ENCODE measurements at places on chromosomes 12 and 14. TPM values are rescaled to one million over a fixed set of nuclear protein-coding genes. Genes with fewer than 3 reads are reported as not detected.

- no peak for DNase-seq
Observed at GRCh38 chr12:120242275-120242799, 23.2 kb downstream of the PXN start.

DNA sequence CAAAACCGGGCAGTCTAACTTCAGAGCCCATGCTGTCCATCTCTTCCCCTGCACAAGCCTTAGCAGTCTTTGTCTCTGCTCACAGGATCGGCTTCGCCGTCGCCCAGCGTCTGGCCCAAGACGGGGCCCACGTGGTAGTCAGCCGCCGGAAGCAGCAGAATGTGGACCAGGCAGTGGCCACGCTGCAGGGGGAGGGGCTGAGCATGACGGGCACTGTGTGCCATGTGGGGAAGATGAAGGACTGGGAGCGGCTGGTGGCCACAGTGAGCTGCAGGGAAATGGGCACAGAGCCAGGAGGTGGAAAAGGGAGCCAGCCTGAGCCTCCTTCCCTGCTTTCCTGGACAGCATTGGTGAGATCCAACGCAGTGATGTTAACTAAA lies 14.2 kb upstream of the CARMIL3 start:
- no peak for DNase-seq

GRCh38 chr14:76669770-76670169 lies 91.5 kb upstream of the VASH1 start:
- DNase-seq, result no peak

- DNase-seq, result no peak
Observed at GRCh38 chr14:80549141-80549540, 337.8 kb upstream of the DIO2 start.

GRCh38 chr14:29627137-29627536 lies 300.5 kb downstream of the PRKD1 start:
- DNase-seq, result no peak

GRCh38 chr14:89801136-89801535 lies 153.4 kb downstream of the EFCAB11 start:
- no peak for DNase-seq

GRCh38 chr14:87690076-87690613 lies 302.8 kb downstream of the GALC start:
- no peak for DNase-seq

GRCh38 chr12:53795927-53796326 lies 44.1 kb upstream of the CISTR start:
- no peak for DNase-seq

Gene ENDOU
- not detected for total RNA-seq

Gene FOXN4
- total RNA-seq, result not detected

Gene TSPAN8
- not detected for total RNA-seq

Gene KLHL28
- total RNA-seq, result 13.9 TPM

All from activated CD8-positive, alpha-beta T cell treated with anti-CD3 and anti-CD28 coated beads, Interleukin-2, amount 10 ng/mL, durations not matched to agents 7 days and 5 days (primary cell).